Right kidney (tissue), 9 donors: ENCODE measurements at places on chromosomes 5 and 9.

GRCh38 chr5:149930749-149931574 is 13.6 kb downstream of the PDE6A start:
- no peak for DNase-seq

DNA sequence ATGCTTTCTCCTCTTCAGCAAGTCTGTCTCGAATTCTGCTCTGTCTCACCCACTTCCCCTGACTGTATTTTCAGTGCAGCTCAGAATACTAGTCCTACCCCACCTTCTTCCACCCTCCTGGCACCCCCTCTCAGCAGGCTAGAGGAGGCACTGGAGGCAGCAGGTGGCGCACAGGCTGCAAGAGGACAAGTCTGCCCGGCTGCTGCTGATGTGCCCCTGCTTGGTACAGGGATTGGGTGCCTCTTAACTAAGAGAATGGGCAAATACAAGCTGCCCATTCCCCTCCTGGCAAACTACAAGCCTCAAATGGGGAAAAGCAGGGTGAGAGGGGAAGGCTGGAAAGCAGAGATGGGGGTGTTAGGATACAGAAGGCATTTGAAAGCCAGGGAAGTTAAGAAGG is 5.1 kb downstream of the TLN1 start:
- no peak for DNase-seq

GRCh38 chr9:86601697-86602096 is 247.5 kb upstream of the TUT7 start:
- no peak for DNase-seq

DNA sequence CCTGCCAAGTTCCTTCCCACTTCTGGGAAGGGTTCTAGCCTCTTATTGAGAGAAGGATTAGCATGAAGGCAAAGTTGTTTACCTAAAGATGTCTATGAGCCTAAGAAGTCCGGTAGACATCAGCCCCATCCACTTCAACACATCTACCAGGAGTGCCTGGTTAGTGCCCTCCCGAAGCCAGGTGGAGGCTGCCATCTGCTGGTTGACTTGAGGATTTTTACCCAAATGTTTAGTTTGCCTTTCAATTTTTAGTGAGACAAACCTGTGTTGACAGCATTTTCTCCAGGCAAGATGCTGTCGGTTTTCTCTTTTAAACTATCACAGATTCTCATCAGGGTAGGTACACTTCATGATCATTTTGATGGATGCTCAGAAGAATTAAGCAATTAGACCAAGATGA is 83.6 kb upstream of the TNFSF8 start:
- DNase-seq: peak; percentile 33

DNA sequence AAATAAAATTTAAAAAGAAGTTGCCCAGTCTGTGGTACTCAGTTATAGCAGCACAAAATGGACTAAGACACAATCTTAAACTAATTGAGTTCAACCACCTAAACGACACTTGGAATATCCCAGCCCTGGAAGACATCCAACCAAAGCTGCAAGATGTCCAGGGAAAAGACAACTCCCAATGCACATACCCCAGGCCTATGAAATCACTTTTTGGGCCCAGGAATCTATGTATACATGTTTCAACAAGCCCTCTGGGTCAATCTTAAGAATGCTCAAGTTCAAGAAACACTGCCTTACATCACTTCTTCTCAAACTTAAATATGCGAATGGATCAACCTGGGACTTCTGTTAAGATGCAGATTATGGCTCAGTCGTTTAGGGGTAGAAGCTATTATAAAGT is 148.6 kb downstream of the ELAVL2 start:
- DNase-seq: no peak

DNA sequence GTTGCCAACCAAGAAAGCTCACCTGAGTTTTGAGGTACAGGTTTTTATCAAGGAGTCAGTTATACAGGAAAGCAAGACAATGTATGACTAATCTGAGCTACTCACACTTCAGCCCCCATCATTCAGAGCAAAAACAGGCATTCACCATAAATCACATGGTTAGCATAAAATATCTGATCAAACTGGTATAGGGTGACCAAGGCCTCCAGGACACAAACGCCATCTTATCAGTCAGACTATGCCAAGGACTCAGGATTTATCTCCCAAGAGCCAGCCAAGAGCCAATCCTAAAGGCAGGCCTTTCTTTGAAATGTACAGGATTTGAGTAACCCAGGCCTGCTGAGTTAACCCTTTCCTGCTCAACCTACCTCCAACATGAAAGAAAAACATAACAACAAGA is 313.0 kb upstream of the NREP start:
- no peak for DNase-seq

GRCh38 chr9:19496321-19497050 is 87.7 kb downstream of the ACER2 start:
- DNase-seq: peak; percentile 11

DNA sequence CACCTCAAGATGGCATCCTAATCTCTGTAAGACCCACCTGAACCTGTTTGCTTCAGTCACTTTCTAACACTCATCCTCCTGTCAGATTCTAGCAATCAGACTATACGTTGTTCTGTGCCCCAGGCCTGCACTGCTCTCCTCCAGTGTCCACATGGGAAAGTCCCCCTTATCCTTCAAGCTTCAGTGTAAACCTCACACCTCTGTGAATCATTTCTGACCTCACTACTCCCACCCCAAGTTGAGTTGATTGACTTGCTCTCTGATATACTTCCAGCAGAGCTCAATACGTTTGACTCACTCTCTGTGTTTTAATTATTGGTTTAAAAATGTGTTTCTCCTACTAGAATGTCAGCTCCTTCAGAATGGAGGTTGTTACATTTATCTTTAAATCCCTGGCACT is 240.2 kb downstream of the FBXL17 start:
- no peak for DNase-seq

DNA sequence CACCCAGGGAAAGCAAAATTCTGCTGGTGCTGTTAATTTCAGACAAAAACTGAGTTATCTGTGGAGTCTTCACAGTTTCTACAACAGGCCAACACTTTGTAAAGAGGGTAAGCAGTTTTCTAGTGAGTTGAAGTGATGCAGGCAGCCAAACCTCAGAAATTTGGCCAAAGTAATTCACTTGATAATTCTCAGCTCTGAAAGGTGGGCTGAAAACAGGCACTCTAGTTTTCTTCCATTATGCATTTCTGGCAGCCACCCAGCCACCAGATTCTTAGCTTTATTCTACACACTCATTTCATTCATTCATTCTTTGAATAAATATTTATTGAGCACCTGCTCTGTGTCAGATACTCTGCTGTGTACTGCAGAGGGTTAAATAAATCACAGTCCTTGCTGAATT is 184.2 kb downstream of the RAB3C start:
- DNase-seq: no peak

DNA sequence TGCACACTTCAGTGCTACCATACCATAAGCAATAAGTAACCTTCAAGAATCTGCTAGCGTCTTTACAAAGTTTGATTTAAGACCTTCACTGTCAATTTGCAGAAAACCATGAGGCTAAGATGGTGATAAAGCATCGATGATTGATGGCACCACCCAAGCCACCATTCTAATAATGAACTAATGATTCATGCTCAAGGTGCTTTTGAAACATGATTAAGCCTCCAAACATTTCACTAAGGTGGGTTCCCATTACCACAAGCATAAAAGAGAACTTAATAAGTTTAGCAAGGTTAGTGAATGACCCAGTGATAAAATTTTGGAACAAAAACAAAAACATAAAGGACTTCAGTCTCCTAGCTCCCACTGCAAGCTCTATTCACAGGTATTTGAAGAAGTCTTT is 214.7 kb downstream of the FBXL17 start:
- no peak for DNase-seq

GRCh38 chr5:171747061-171747859 is 38.4 kb upstream of the SMIM23 start:
- no peak for DNase-seq

GRCh38 chr5:113132564-113132963 is 156.0 kb downstream of the DCP2 start:
- DNase-seq: no peak

DNA sequence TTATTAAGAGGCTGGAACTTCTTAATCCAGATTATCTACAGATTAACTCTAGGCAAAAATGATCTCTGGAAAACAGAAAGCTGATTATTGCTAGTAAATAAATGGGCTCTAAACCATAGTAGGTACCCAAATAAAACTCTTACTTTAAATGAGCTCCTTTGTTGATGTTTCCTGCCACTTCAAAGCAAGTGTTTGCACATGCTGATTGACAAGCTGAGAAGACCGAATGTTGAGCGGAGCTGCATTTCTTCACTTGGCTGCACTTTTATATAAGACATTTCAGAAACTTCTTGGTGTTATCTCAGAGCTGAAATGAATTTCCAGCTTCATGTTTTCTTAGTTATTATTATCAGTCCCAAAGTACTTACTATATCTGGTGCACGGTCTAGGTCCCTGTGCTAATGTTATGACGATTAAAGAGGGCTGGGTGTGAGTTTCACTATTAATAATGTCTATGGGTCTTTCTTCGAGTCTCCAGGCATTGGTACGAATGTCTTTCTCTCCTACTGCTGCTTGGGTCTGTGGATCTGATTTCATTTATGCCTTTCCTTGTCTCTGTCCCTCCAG is 58.6 kb upstream of the CTXN3 start:
- DNase-seq: no peak

DNA sequence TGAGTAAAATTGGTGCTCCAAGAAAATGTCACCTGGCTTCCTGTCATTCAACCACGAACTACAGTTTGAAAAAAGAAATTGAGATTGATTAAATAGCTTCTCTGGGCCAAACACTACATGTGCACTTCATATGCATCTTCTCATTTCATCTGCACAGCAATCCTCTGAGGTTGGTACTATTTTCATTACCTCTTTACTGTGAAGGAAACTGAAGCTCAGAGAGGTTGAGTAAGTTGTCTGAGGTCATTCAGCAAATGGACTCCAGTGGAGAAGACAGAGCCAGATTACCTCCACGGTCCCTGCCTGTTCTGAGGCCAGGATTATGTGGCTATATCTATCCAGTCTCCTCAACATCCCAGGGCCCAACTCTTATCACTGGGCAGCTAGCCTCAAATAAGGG is 46.5 kb downstream of the SLC6A7 start:
- DNase-seq: no peak

DNA sequence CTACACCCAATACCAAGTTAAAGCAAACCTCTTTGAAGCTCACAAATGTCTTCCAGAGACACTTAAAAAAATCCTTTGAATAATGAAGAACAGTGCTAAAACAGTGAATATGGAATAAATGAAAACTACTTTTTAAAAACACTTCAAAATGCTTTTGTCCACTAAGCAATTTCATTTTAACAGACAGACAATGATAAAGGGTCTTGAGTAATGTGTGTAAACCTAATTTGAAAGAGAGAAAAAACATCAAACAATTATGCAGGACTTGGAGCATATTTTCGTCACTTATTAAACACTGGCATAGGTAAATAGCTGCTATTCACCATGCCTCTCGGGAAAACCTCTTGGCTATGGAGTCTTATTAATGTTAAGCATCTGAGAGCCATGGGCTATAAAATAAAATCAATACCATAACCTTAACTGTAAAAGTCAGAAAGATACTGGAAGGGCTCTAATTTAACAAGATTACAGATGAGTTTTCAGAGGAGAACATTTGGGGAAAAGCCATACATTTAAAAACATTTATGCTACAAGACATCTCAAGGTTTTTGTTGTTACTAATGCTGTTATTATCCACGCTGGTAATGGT is 177.8 kb downstream of the NFIB start:
- DNase-seq: no peak

DNA sequence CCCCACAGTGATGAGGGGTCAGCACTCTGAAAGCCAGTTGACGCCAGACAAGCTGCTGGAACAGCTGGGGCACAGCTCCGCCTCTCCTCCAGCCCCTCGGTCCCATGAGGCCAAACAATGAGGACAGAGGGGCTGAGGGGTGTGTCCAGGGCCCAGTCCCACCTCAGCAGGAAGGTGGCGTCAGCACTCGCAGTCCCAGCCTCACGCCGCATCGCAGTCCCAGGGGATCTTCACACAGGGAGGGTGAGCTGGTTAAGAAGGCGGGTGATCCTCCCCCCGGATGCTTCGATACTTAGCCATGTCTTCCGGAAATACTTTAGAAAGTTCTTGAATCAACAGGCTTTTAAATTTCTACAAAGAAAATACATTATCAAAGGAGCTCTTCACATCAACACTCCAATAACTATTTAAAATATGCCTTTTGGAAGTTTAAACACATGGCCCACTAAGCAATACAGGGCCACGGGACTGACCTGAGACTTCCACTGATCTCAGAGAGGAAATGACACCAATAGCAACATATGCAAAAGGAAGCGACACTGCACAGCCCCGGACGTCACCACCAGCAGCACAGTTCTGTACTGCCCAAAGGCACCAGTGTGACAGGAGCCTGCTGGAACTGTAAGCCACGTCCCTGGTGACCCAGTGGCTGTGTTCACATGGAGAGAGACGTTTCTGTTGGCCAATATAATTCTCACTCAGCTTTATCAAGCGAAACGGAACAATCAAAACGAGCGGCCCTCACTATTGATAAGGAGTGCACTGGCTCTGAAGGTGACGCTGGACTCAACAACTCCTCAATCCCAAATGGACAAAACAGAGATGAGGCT is 5.9 kb downstream of the MED10 start:
- no peak for DNase-seq

DNA sequence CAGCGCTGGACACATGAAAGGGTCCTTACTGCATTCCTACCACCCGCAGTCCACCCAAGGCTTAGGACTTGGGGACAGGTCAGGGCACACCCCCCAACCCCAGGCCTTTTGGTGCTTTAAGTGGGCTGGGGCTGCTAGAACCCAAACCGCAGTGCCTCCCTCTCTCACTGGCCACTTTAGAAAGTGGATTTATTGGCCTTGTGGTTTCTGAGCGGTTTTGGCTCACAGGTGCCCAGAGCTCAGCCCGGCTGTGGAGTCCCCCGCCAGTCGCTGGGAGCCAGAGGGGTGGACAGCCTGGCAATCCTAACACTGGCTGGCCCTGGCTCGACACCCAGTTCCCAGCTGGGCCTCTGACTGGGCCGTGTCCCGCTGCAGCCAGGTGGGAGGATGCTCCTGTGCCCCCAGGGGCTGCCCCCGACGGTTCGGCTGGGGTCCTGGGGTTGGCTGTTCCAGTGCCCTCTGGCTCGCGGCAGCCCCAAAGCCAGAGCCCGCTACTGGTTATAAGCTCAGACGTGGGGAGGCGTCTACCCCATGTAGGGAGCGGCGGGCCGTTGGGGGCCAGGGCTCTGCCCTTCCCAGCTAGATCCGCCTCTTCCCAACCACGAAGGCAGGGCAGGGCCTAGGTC is 65.2 kb upstream of the RNU6ATAC start:
- no peak for DNase-seq

GRCh38 chr9:7243838-7244237 is 486.1 kb downstream of the KDM4C start:
- DNase-seq: no peak

- DNase-seq: no peak
These were observed 175.3 kb downstream of the SLF1 start for GRCh38 chr5:94793816-94794198.

GRCh38 chr9:123960366-123960765 is 30.4 kb upstream of the DENND1A start:
- no peak for DNase-seq

DNA sequence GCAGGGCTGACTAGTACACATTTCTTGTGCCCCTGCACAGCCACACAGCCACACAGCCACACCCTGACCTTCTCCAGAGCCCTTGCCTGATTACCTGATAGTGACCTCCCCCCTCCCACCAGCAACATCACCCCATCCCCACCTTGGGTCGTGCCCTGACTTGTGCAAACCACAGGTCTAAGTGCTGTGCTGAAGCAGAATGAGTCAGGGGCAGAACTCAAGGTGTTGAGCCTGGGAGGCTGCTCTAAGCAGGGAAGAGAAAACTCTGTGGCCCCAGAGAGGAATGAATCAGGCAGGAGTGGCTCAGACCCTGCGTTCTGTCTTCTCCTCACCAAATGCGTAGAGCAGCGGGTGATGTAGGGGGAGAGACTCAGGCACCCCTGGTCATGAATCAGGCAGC is 24.3 kb upstream of the FAT2 start:
- no peak for DNase-seq

GRCh38 chr5:173733831-173734501 is 117.5 kb upstream of the BOD1 start:
- no peak for DNase-seq
